ENCODE measurements at places on chromosomes 1 and 21.
A peak's percentile ranks its signal among the peaks of the same experiment; 100 is the strongest.

- DNase-seq = peak; percentile 38
These were observed 849 bp downstream of the NFIA start for GRCh38 chr1:61083013-61083806.

DNA sequence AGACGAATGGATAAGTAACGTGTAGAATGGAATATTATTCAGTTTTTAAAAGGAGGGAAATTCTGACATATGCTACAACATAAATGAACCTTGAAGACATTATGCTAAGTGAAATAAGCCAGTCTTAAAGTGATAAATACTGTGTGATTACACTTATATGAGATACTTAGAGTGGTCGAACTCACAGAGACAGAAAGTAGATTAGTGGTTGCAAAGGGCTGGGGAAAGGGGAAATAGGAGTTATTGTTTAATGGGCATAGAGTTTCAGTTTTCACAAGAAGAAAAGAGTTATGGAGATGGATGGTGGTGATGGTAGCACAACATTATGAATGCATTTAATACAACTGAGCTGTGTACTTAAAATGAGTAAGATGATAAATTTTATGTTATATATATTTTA is 14.7 kb upstream of the AHCYL1 start:
- DNase-seq = no peak

DNA sequence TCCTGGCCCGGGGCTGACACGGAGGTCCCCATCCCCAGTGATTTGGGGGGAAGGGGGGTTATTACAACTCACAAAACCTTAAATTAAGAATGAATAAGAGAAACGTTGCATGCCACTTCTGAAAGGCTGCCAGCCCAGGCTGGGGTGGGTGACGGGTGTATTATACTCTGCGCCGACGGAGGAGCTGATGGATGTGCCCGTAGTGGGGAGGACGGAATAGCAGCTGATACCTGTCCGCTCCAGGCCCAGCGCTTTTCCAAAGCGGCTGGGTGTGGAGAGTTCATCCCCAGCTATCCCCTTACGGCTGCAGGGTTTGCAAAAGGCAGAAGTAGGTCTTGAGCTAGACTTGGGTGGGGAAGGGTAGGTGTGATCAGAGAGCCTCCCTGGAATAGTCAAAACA is 63.8 kb upstream of the CASZ1 start:
- DNase-seq = no peak

- DNase-seq = no peak
These were observed 124.0 kb downstream of the PIGK start for GRCh38 chr1:77095236-77095635.
